Neural progenitor cell (in vitro differentiated cells): ENCODE measurements at places on chromosomes 4 and X.

DNA sequence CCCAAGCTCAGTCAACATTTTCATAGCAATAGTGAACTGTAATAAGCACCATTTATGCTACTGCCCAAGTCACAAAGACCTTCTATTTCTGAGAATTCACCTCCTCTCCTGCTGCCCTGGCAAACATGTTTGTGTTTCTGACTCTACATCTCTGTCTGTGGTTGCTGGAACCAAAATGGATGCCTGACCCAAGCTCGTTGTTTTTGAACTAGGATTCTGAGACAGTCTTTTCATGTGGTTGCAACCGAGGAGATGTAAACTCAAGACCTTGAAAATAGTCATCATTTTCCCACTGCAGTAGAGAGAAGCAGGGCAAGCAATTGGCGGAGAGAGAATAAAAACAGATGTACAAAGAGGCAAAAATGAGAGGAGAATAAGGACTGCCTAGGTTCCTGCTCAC lies 160.2 kb downstream of the RAB28 start:
- no peak for DNase-seq

- no peak for DNase-seq
Measured at GRCh38 chr4:140116442-140117104, 37.4 kb downstream of the MAML3 start.

DNA sequence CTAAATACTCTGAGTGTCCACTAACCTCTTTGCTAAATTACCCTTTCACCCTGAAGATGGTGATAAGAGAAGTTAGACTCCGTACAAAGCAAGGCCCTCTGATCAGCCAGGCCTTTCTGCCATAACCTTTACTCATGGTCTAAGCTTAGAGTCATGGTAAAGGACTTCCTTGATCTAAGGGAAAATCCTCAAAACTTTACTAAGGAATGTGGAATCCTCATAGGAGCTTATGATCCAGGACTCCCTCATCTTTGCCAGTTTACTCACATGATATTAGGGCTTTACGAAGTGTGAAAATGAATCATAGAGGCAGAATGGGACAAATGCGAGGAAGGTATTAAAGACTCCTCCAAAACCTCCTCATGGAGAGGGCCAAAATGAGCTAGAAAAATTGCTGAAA lies 7.9 kb upstream of the FAM13A start:
- no peak for DNase-seq

GRCh38 chr4:147533331-147533730 lies 52.4 kb downstream of the EDNRA start:
- no peak for DNase-seq

DNA sequence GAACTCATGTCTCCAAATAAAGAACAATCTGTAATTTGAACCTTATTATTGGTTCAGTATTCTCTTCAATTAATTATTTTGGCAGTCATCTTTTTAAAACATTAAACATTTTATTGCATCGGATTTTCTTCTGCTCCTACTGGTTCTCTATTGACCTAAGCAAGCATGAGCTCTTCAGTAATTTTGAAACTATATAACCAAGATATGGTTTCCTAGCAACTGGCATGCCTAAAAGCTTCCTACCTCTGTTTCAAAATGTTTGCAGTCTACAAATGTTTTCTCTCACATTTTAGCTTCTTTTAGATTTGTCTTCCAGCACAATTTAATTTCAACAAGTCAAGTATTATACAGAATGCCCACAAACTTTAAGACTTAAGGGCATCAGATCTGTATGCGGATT lies 371.3 kb downstream of the GPM6A start:
- DNase-seq = no peak

GRCh38 chr4:40210776-40211175 lies 13.9 kb downstream of the RHOH start:
- no peak for DNase-seq

GRCh38 chr4:79237851-79238250 lies 88.0 kb downstream of the NAA11 start:
- peak; percentile 13 for DNase-seq
